A549 treated with dexamethasone at 1 μM for 4 hours (cell line): ENCODE measurements at places on chromosomes 3 and 15. TPM values are rescaled to one million over a fixed set of nuclear protein-coding genes. Genes with fewer than 3 reads are reported as not detected.

Gene GOLGA8N
- total RNA-seq: 0.80 to 1.4 TPM (median 1.0 TPM) in 5 replicates

Gene TMEM212
- not detected in 5 replicates for total RNA-seq

Gene CLDN1
- total RNA-seq: 17.9 to 24.5 TPM (median 19.9 TPM) in 5 replicates

Gene CPNE4
- total RNA-seq: 4.7 to 6.7 TPM (median 5.4 TPM) in 5 replicates

Gene ESYT3
- 0.36 to 0.79 TPM (median 0.52 TPM) in 5 replicates for total RNA-seq

Gene SCG5
- total RNA-seq: 1.5 to 2.6 TPM (median 2.2 TPM) in 5 replicates

Gene GABRR3
- not detected in 5 replicates for total RNA-seq

Gene PAK6
- 0.29 to 0.68 TPM (median 0.34 TPM) in 5 replicates for total RNA-seq

Gene DCP1A
- total RNA-seq: 5.4 to 9.3 TPM (median 6.9 TPM) in 5 replicates

Gene TRPM1
- not detected in 5 replicates for total RNA-seq

Gene ALG1L2
- total RNA-seq: not detected in 5 replicates

Gene ARHGEF26
- 10.9 to 15.3 TPM (median 12.3 TPM) in 5 replicates for total RNA-seq
